Ammon's horn (tissue), 1 donor: ENCODE measurements at places on chromosomes 11 and 22.

DNA sequence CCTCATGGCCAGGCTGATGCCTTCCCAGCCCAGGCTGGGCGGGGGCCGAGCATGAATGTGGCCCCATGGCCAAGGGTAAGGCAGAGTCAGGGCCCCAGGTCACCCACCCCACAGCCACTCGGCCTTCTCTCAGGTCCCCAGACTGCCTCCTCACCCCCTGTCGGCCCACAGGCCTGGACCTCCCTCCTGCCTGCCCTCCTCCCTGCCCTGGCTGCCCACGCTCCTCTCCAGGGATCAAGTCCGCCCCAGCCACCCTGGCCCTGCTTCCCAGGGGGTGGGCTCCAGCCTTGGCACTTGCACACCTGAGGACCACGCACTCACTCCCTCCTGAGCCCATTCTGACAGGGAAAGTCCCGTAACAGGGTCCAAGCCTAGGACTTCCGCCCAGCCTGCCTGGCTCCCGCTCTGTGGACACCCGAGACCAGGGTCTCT, 37.8 kb upstream of the TH start:
- DNase-seq: no peak

GRCh38 chr11:36395978-36396736, 100.1 kb downstream of the PRR5L start:
- DNase-seq: no peak

GRCh38 chr11:120594746-120595145, 83.2 kb downstream of the GRIK4 start:
- DNase-seq: no peak

- no peak for DNase-seq
Observed at GRCh38 chr11:44191322-44192016, 96.0 kb downstream of the EXT2 start.

DNA sequence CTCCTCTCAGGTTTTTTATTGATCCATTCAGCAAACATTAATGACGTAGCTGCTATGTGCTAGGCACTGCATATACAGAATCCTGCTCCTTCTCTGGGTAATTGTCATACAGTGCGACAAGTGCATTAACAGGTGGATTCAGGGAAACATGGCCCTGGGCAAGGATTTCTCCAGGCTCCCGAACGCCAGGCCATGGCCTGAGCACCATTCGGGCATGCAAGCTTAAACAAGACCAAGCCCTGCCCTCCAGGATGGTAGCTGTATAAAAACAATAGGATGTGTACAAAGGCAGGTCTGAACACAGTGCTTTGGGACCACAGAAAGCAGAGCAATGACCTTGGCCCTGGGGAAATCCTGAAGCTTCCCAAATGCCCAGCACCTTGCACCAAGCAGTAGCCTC, 9.1 kb upstream of the SYT7 start:
- no peak for DNase-seq

DNA sequence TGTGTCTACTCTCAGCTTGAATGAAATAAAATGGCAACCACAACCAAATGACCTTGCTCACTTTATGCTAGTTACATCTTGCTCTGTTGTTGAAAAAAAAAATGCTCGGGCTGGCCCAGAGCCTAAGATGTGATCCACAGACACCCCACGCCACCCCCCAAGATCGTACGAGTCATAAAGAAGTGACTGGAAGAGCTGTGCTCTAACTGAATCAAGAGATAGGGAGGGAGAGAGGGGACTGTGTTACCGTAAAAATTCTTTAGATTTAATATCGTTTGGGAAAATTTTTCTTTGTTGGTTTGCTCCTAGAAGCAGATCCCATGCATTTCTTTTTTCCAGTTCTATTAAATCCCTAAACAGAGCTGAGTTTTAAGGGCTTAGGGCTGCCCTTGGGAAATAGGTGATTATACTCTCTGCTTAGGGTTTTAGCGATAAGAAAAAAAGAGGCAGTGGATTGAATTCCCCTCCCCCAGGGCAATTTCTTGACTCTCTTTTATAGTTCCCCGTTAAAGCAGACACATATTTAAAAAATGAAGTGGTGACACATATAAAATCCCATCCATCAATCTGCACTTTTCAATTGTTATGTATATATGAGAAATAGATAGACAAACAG, 14.5 kb downstream of the MAML2 start:
- DNase-seq: no peak

DNA sequence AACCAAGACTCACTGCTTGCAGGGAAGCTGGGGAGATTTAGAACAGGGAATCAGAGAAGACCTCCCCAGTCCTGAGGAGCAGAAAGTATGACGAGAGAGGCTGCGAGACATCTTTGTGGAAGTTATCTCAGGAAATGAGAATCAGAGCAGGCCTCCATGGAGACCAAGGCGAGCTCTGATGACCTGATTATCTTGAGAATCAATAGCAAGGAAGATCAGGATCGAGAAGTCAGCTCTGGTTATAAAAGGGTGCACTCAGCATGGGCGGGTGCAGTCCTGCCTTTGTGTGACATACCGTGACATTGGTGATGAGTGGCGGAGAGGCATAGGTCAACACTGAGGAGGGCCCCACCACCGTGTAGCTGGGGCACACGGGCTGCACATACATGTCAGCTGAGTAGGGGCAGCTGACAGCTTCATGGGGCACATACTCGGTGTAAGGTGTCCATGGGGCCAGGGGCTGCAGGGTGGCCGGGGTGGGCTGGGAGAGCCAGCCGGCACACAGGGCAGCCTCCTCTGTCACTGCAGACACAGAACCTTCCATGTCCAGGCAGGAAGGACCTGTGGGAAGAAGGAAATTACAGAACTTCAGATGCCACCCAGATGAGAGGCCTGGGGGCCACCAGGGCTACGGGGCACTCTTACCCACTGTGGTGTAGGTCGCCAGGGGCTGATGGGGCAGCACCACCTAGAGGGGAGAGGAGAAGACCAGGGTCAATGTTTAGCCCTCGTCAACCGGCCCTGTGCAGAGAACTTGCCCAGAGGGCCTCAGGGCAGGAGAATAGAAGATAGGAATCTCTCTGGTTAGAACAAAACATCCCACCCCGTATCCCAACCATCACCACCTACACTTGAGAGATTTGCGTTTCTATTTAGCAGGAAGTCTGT, 21.7 kb downstream of the POU2AF1 start:
- no peak for DNase-seq

DNA sequence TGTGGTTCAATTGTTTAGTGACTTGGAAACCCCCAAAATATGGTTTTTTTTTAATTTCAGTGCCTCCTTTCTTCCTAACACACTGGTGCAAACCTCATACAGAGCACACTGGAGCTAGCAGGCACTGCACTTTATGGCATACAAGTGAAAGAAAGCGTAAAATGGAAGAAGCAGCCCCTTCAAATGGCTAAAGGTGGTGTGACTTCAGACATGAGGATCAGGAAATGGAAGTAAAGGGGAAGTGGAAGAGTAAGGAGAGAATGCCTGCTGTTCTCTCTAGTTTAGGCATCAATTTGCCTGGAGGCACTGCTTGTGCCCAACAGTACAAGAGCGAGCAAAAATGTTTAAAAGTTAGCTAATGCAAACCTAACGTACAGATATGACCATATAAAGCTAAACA, 5.7 kb downstream of the RSF1 start:
- DNase-seq: no peak

DNA sequence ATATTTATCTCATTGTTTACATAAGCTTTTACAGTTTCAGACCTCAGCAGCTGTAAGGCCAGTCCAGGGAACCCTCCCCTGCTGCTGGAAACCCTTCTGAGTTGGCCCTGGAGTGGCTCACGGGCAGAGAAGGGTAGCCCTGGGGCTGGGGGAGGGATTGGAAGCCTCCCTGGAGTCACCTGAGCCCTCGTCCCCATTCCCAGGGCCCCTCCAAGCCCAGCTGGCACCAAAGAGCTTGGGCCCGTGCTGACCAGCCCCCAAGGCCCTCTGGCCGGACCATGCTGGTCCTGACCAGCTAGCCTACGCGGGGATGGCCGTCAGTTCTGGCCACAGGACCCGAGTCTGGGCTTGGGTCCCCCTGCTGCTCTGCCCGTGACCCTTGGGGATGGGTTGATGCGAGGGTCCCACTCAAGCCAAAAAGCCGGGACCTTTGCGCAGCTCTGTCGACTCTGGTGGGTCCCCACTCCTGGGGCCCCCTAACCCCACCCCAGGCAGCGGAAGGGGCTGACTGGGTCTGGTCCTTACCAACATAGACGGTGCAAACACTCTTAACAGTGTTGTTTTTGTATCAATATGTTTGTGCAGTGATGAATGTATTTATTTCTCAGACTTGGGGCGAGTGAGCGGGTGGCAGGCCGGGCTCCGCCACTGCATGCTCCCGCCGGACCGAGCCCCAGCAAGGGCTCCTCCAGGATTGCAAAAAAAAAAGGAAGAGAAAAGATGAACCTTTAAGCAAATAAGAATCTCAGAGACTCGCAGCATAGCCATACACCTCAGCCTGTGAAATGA, 17.5 kb upstream of the TMEM191C start:
- DNase-seq: no peak

DNA sequence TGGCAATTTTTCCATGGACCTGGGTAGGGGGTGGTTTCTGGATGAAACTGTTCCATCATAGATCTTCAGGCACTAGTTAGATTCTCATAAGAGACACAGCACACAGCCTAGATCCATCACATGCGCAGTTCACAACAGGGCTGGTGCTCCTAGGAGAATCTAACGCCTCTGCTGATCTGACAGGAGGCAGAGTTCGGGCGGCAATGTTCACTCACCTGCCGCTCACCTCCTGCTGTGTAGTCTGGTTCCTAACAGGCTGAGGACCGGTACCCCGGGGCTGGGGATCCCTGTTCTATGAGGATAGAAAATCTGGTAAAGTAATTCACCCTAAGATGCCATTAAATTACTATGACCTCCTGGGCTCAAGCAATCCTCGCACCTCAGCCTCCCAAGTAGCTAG, 318.0 kb downstream of the KIRREL3 start:
- no peak for DNase-seq

- DNase-seq: no peak
Observed at GRCh38 chr22:48366056-48366455, 1461.6 kb downstream of the BRD1 start.

DNA sequence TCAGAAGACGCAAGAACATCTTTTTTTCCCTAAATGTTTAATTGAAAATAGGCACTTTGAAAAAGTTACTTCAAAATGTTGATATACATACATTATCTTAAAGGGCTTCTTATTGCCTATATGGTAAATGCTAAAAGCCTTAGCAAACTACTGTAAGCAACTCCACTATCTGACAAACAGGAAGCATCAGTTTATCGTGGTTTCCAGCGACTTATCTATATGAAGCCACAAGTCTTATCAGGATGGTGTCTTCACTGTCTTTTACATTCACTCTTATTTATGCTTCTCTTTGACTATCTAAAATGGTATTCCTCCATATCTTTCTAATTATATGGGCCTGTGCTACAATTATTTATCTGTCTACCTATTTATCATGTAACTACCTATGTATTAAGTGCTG, 2091.9 kb downstream of the LRRC4C start:
- DNase-seq: no peak

DNA sequence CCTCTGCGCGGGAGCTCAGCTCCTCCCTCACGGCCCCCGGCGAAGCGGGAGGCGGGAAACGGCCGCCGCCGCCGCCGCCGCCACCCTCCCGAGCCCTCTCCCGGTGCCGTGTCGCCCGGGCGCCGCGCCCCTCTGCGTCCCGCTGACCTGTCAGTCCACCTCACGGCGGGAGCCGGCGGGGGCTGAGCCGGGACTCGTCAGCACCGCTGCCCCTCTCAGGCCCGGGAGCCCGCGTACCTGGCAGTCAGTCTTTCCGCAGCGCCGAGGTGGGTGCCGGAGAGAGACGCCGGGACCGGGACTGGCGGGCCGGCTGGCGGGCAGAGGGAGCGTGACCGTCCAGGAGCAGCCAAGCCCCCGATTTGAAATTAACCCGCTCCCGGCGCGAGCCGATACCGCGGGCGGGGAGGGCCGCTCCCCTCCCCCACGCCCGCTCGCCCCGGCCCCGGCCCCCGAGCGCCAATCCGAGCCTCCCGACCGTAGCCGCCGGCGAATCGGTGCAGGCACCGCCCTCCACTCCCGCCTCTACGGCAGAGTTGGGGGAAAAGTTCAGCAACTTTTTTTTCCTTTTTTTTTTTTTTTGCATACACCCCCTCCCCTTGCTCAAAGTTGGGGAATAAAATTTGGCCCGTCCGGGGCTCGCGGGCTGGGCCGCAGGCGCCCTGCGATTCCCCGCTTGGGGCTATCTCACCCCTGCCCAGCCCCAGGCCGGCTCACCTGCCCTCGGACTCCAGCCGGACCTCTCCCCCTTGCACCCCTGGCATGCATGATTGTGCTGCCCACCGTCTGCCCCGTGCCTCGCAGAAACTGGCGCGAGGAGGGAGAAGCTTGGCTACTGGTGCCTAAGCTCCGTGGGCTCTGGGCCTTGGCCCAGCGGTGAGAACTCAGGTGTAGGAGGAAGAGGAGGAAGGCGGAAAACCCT, 774 bp upstream of the E2F8 start:
- DNase-seq: no peak

DNA sequence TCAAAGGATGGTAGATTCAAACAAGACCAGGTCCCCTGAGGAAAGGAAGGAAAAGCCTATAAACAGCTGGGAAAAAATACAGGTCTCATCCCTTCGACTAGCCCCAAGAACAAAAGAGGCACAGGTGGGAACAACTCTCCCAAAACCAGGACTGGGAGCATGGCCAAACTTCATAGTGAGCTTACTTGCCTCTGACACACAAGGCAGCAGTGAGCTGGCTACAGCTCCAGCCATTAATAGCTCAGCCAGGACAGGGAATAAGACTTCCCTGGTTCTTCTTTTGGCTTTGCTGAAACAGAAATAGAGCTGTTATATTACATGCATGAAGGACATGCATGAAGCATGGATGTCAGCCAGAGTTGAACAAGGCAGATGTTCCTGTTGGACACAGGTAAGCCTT, at the start of gene OR10A2:
Gene OR10A2 (plus strand): TSS at position 97 of the 400 bp plus-strand sequence. CDS start 6,698 bp downstream, outside the sequence.
- DNase-seq: no peak

DNA sequence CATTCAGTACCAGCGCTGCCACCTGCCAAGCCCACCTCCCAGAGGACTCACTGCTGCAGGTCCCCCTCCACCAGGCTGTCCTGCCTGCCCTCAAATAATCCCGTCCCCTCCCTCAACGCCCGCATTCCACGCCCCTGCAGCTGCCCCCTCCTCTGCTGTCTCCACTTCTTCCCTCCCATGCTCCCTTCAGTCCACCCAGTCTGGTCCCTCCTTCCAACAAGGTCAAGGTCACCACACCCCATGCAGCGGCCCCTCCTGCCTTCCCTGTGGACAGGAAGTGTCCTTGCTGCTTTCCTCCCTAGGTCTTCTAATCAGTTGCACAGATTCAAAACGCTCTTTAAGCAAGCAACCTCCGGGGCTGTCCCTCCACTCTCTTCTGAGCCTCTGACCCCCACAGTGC, 12.1 kb downstream of the MACROD1 start:
- no peak for DNase-seq

GRCh38 chr11:17850336-17850735, 115.8 kb downstream of the KCNC1 start:
- DNase-seq: no peak

GRCh38 chr11:58576887-58577471, 1.3 kb upstream of the LPXN start:
- peak; percentile 41 for DNase-seq

- no peak for DNase-seq
Observed at GRCh38 chr11:111066846-111067245, 178.7 kb upstream of the POU2AF2 start.
